Dermis microvascular lymphatic vessel endothelial cell (primary cell): ENCODE measurements at places on chromosomes 2 and 18.

GRCh38 chr2:159695795-159696448 lies 16.4 kb upstream of the MARCHF7 start:
- DNase-seq, result no peak

DNA sequence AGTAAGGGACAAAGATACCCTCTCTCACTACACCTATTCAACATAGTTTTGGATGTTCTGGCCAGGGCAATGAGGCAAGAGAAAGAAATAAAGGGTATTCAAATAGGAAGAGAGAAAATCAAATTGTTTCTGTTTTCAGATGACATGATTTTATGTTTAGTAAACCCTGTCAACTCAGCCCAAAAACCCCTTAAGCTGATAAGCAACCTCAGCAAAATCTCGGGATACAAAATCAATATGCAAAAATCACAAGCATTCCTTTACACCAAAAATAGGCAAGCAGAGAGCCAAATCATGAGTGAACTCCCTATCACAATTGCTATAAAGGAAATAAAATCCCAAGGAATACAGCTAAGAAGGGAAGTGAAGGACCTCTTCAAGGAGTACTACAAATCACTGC lies 1130.7 kb upstream of the PIK3C3 start:
- no peak for DNase-seq

- no peak for DNase-seq
These were observed 90.9 kb downstream of the GATA6 start for GRCh38 chr18:22260208-22260820.

DNA sequence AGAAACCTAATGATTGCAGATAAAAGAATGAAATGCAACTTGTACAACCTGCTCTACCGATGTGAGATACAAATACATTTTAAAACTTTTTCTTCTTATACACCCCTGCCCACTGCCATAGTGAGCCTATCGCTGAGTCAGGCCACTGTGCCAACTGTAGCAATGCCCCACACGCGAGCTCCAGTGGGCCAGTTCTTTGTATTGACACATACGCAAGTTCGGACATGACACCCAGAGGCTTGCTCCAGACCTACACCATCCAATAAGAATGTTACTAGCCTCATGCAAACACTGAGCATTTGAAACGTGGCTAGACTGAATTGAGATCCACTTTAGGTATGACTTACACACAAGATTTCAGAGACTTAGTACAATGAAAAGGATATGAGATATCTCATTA lies 340.1 kb downstream of the ARHGAP15 start:
- DNase-seq, result no peak

GRCh38 chr2:69893684-69894551 lies at the start of gene SNRNP27:
Gene SNRNP27 (plus strand): TSS chr2:69893956. CDS start chr2:69893985, 29 bp downstream.
- peak; percentile 68 for DNase-seq

DNA sequence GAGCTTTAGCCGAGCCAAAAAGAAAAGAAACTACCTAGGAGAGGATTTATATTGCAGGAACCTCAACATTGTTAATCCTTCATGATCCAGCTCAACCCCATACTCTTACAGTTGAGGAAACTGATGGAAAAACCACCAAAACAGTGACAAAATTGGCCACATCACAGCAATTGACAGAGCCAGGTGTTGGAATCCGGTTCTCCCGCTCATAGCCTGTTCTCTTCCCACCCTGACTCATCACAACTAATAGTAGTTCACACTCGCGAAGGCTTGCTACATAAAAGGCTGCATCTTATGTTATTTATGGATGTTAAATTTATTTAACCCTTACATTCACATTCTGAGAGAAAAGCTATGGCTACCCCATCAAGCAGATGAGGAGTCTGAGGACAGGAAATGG lies 33.7 kb downstream of the SLC9A4 start:
- no peak for DNase-seq

- no peak for DNase-seq
These were observed 50.4 kb downstream of the ACKR3 start for GRCh38 chr2:236619910-236620612.

- no peak for DNase-seq
These were observed 41.3 kb upstream of the CCDC68 start for GRCh38 chr18:55000529-55000928.

GRCh38 chr18:49431165-49431962 lies 29.1 kb downstream of the DYM start:
- DNase-seq, result peak; percentile 29

DNA sequence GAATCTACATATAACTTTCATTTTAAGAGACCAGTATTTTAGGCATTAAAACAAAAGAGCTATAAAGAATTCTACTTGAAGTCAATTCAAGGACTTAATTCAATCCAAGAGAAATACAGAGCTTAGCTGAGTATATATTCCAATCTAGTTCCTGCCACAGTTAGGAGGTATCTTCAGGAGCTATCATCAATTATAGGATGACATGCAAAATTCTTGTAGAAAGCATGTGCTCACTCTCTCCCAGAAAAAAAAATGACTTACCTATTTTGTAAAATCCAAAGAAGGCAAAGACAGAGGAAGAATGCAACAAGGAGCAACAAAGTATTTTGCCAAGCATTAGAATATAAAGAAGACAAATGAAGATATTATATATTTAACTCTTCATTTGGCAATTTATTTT lies 31.8 kb upstream of the CFAP36 start:
- DNase-seq, result no peak

- DNase-seq, result no peak
These were observed 1.6 kb downstream of the COX7A2L start for GRCh38 chr2:42359304-42359964.

DNA sequence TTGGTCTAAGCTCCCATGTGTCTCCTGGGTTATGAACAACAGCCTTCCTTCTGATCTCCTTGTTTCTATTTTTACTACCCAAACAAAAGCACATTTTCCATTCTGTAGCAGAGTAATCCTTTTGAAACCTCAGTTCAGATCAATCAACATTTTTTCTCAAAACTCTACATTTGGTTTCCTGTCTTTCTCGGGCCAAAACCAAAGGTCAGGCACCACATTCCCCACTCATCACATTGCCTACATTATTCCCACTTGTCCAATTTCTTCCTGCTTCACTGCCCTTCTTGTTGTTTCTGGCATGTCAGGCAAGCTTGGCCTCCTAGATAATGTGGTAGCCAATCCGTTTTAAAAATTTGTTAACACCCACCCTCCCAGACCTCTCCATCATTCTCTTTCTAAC lies 196.8 kb downstream of the PPP1R1C start:
- DNase-seq, result peak; percentile 62

GRCh38 chr2:165601065-165601830 lies 131.8 kb downstream of the CSRNP3 start:
- DNase-seq, result no peak

GRCh38 chr18:48171490-48172188 lies 237.5 kb downstream of the ZBTB7C start:
- DNase-seq, result no peak

- no peak for DNase-seq
These were observed 111.6 kb downstream of the FAM210A start for GRCh38 chr18:13614641-13615288.

GRCh38 chr18:71238974-71239624 lies 950.3 kb downstream of the SOCS6 start:
- no peak for DNase-seq

DNA sequence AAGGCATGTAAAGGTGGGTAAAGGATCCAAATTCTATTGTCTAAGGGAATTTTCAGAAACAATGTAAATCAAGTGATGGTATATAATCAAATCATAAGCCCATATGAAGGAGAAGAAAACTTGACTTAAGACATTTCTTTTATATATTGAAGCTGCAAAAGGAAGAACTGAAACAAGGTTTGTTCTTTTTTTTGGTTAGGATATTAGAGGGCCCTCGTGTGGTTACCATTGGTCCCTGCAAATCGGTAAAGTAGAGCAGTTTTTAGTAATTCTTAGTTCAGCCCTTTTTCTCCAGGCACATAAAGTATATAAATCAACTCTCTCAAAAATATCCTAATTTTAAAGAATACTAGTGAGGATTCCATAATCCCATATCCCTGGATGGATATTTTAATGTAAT lies 105.6 kb upstream of the STK17B start:
- DNase-seq, result peak; percentile 48

- no peak for DNase-seq
These were observed 218.8 kb downstream of the HAUS1 start for GRCh38 chr18:46322941-46323340.

- DNase-seq, result no peak
These were observed 7.0 kb upstream of the TMX3 start for GRCh38 chr18:68721681-68722583.

DNA sequence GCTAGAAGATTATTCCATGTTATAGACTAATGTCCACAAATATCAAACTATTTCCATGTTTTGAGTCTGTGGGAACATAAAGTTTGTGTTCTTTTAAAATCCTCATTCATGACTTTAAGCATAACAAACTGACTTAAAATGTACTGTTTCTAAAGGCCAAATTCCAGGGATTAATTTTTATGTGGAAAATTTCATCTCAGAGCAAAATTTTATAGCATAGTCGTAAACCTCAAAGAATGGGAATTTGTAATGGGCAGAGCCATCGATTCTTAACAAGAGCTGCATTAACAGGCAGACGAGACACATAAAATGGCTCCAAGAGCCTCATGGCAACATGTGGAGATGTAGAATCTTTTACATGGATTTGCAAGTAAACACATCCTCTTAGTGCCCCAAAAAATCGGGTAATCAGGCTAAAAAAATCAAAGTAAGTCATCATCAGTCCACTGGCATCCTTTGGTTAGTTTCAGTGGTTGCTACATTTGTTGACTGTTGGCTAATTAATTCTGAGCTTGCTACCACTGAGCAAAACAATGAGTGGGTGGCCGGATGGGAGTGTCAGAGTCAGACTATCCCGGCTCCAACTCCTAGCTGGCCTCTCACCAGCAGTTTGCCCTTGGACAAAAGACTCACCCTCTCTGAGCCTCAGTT lies 119.6 kb downstream of the FAM210A start:
- DNase-seq, result no peak

GRCh38 chr2:19274439-19274838 lies 84.0 kb downstream of the OSR1 start:
- no peak for DNase-seq

GRCh38 chr2:42364658-42365057 lies 3.6 kb upstream of the COX7A2L start:
- no peak for DNase-seq

- DNase-seq, result no peak
These were observed 6.6 kb upstream of the PTMA start for GRCh38 chr2:231701456-231702373.

- no peak for DNase-seq
These were observed 54.4 kb downstream of the TRIB2 start for GRCh38 chr2:12771154-12771553.

GRCh38 chr2:137168552-137168951 lies 403.2 kb downstream of the THSD7B start:
- DNase-seq, result no peak

GRCh38 chr2:147198651-147199171 lies 646.1 kb upstream of the ACVR2A start:
- DNase-seq, result no peak

DNA sequence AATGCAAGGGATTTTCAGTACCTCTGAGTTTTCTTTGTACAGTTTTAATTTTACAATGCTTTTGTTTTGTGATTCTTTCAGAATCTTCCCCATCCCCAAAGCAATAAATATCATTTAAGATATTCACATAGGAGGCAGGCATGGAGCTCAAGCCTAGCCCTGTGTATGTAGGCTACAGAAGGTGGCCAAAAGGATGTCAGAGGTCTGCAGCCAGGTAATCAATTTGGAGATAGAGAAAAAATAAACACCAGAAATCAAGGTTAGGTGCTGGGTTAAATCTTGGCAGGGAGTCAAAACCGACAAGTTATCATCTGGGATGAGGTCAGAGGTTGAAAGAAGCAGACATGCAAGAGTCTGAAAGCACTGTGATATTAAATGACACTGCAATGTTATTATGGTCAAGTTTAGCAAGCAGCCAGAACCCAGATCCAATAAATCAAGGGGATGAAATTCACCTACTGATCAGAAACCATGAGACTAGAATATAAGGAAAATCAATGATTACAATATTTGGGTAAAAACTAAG lies 45.1 kb upstream of the LRP1B start:
- peak; percentile 33 for DNase-seq

DNA sequence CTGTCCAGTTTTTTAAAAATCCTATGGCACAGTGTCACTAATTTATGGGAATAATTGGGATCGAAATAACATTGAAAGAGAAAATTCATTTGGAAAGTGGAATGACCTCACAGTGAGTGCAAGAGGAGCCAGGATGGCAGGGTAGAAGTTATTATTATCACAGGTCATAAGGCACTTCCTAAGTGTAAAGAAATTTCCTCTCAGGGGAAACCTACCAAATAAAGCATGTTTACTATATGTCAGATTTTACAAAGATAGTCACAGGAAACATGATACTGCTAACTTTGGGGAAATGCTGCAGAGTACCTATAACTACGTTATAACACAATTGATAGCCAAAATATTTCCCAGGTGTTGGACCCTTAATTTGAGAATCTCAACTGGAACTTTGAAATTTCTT lies 226.3 kb upstream of the SMAD7 start:
- peak; percentile 23 for DNase-seq

GRCh38 chr2:180759631-180760030 lies 220.8 kb upstream of the UBE2E3 start:
- DNase-seq, result no peak

DNA sequence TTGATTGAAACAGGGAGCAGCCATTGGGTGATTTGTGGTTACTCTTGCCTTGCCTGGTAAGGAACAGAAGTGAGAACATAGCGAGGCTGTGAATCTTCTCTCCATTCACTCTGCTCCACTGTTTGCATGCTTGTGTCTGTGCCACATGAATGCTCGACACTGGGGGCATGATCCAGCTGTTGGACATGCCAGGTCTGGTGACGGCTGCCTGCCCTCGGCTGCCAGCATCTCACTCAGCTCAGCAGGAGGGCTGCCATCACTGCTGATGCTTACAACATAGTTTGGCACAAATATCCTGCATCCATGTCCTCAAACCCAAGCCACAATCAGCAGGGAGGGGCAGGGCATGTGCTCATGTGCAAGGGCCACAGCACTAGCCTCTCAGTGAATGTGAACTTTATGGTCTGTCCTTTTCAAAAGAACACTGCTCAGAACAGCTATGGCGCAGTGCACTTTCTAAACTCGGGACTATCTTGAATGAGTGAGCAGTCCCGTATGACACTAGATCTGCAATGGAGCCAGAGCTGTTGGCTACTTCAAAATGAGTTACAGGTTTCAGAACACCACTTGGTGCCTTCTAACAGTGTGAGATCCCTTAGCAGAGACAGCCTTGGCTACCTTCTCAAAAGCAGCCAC lies 126.3 kb downstream of the NRP2 start:
- DNase-seq, result no peak

- peak; percentile 58 for DNase-seq
These were observed 139.4 kb downstream of the AKAIN1 start for GRCh38 chr18:5057386-5058348.

DNA sequence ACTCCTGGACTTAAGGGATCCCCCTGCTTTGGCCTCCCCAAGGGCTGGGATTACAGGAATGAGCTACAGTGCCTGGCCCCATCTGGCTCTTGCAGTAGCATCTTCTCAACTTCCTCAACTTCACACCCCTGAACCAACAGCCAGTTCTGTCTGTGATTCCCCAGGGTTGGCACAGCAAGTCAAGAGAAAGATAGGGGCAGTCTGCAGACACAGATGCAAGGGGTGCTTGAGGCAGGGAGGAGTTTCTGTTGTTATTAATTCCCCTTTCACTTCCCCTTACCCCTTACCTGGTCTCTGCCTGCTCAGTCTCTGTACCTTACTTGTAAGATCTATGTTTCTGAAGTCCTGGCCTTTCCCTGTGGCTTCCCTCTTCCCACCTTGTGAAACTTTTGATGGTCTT lies 54.1 kb upstream of the MEX3C start:
- no peak for DNase-seq

- DNase-seq, result no peak
These were observed 107.1 kb downstream of the TWIST2 start for GRCh38 chr2:238954841-238955591.

GRCh38 chr2:169185711-169186110 lies 116.3 kb downstream of the DHRS9 start:
- no peak for DNase-seq

GRCh38 chr2:237022533-237022932 lies 63.2 kb upstream of the COPS8 start:
- DNase-seq, result no peak
